ENCODE measurements at places on chromosomes 3 and 15.

- DNase-seq, result no peak
Observed at GRCh38 chr15:35622641-35623340, 76.8 kb upstream of the DPH6 start.

DNA sequence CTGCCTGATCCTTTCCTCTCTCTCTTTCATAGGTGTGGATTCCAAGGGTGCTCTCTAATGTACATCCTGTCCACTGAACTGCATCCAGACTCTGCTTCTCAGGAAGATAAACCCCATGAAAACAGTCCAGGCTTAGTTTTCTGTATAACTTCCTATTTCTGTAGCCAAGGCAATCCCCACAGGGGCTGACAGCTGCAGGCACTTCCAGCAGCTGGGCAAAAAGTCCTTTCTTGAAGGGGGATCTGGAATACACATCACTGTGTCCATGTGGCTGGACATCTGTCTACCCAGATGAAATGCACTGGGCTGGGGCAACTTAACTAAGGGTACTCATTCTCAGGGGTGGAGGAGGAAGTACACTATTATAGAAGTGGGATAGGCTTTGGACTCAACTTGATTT is 72.2 kb downstream of the NR1D2 start:
- DNase-seq, result no peak

DNA sequence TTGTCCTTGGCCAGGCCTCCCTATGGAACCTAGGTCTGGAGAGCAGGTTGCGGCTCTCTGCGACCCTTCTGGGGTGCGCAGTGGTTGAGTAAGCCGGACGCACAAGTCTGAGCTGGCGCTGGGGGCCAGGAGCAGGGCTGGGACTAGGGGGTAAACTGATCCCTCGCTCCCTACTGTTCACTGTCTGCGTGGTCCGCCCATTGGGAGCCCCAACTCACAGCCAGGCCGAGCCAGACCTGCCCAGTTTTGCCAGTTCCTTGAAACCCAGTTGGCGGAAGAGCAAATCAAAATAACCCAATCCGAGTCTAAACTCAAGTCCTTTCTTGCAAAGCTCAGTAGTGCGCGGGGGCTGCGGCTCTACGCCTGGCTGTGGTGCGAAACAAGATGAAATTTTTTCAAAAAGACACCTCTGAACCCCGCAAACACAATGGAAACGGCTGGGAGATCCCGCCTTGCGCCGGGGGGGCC is 17.5 kb downstream of the RGMA start:
- no peak for DNase-seq

GRCh38 chr3:194689493-194689944 is 3.8 kb downstream of the FAM43A start:
- no peak for DNase-seq

GRCh38 chr15:101317336-101317872 is 22.4 kb upstream of the SNRPA1 start:
- no peak for DNase-seq

- DNase-seq, result no peak
Observed at GRCh38 chr3:142647856-142648255, 51.7 kb downstream of the PLS1 start.

DNA sequence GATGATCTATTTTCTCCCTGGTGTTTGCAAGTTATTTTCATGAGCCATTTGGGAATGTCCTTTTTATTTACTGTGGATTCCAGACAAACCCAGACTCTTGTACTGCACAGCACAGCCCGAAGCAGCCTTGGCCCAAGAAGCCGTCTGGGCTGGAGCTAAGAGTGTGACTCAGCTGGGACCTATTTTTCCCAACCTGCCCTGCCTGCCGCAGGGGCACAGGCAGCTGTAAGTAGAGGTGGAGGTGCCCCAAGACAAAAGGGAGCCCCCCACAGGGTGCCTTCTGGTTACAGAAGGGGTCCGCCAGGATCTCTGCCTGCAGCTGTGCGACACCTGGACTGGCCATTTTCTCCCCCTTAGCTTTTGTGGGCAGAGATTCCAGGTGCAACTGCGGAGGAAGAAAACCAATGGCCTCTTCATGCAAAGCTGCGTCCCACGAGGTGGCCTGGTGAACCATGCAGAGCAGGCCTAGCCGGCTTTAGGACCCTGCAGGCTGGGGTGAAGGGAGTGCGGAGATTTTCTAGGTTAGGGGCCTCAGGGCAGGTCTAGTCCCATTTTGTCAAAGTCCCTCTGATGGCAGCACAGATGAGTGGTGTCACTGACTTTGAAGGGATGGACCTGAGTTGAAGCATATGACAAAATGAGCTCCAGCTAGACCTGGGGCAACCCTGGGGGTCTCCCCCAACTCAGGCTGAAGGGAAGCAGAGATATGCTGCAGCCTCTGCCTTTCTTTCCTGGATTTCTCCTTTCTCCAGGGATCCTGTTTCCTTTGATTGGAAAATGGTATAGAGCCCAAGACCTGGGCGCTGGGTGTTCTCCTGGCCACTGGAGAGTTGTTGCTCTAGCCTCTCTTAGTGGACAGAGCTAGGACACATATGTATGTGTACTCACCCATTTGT is 131.2 kb downstream of the KLF13 start:
- no peak for DNase-seq

GRCh38 chr3:98765721-98766120 is 2.6 kb downstream of the ST3GAL6 start:
- no peak for DNase-seq

GRCh38 chr15:74007820-74008371 is 13.4 kb downstream of the PML start:
- DNase-seq, result no peak

GRCh38 chr3:71227270-71227661 is 356.3 kb downstream of the FOXP1 start:
- no peak for DNase-seq

GRCh38 chr15:100997442-100997841 is 78.3 kb downstream of the LRRK1 start:
- no peak for DNase-seq

DNA sequence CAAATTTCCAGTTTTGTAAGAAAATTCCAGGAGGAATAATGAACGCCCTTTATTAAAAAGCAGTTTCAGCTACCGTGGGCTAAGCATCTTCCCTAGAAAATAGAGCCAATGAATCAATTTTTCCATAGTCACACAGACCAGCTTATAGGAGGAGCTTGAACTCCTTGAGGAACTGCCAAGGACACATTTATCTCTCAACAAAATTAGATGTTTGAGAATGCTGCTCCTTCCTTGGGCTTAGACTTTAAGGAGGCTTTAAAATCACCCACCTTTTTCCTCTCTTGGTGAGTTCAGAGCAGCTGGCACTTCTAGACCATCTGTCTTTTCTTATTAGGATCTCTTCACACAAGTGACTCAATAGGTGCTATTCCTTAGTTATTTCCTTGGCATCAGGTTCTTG is 588.0 kb downstream of the SQOR start:
- DNase-seq, result no peak

DNA sequence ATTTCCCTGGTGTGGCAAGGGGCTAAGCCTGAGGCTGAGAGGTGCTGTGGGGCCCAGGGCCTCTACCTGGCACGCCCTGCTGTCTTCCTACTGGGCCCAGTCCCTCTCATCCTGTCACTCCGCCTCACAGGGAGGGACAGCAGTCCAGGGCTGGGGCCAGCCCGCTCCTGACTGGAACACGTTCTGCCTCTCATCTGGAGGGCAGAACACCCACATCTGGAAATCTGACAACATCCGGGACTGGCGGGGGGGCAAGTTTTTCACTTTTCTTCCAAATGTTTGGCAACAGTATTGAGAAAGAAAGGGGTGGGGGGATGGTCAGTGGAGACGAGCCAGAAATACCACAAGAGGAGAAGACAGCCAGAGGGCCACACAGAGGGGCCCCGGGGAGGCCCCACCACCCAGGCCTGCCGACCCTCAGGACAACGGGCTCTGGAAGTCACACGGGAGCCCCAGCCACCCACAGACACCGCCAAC is 1.8 kb upstream of the MYL3 start:
- DNase-seq, result no peak

DNA sequence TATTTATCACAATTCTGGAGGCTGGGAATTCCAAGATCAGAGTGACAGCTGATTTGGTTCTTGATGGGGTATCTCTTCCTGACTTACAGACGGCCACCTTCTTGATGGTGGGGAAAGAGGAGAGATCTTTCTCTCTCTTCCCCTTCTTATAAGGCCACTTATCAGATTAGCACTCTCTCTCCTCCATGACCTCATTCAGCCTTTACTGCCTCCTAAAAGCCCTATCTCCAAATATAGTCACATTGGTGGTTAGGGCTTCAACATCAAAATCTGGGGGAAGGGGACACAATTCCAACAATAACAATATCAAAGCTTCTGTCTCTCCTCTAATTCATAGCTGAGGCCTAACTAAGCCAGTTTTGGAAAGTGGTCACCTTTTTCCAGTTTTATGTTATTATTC is 91.7 kb upstream of the MBNL1 start:
- DNase-seq, result no peak

DNA sequence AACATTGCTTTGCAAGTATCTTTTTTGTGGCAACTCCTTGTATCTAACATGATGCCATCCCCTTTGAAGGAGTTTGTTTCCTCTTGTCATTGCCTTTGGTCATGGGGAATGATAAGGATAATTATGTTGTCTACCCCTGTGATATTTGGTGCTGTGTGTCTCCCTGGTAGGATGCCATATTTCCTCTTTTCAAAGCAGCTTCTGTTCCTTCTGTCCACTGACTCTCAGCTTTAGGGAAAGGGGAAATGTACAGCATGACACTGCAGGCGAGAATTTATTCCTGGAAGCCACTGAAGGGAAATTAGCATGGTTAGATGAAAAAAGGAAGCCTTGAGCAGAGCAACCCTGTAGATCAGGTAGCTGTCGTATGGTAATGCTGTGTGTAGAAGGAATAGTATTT is 576.7 kb downstream of the CADM2 start:
- no peak for DNase-seq

- peak; percentile 90 for DNase-seq
Observed at GRCh38 chr3:172106989-172107388, 67.6 kb downstream of the FNDC3B start.

DNA sequence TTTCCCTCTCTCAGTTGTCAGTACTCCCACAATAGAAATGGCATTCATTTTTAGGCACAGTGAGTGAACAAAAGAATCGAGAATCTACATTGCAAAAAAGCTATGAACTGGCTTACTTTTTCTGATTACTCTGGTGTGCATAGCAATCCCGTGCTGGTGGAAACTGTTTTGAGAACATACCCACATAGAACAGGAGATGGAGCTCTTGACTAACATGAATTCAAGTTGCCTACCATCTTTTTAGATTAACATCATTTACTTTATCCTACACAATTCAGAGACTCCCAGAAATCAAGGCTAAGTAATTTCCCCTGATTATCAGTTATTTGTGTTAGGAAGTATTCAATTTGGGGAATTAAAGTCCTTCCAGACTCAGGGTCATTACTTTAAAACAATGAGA is 326.6 kb downstream of the ARPP21 start:
- DNase-seq, result no peak

GRCh38 chr3:188421836-188422540 is 268.0 kb downstream of the LPP start:
- no peak for DNase-seq

GRCh38 chr3:77365152-77365551 is 325.3 kb downstream of the ROBO2 start:
- DNase-seq, result no peak

GRCh38 chr3:36603423-36603822 is 160.9 kb downstream of the DCLK3 start:
- no peak for DNase-seq

- DNase-seq, result peak; percentile 1
Observed at GRCh38 chr15:38253351-38253781, 730 bp downstream of the SPRED1 start.

- DNase-seq, result no peak
Observed at GRCh38 chr3:188286087-188286513, 132.1 kb downstream of the LPP start.

- no peak for DNase-seq
Observed at GRCh38 chr15:89023311-89023961, 64.8 kb upstream of the ABHD2 start.
